NCI-H82 (cell line): ENCODE measurements at places on chromosomes 6 and 20.

DNA sequence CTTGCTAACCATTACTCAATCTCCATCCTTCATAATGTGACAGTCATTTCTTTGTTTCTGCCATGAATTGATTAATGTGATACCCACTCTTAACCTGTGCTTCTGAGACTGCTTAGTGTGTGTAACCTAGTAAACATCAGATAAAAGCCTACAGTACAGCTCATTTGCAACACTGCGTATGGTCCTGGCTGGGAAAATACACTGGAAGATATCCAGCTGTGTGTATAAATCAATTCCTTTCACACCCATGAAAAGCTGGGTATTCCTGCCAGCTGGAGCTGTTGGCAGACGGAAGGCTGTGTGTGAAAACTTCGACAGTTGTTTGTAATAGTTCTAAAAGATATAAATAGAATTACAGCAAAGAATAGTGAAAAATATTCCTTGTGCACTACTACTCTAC is 509.2 kb downstream of the FRK start:
- DNase-seq, result no peak

GRCh38 chr20:57374931-57375651 is 16.1 kb upstream of the RBM38 start:
- DNase-seq, result no peak

DNA sequence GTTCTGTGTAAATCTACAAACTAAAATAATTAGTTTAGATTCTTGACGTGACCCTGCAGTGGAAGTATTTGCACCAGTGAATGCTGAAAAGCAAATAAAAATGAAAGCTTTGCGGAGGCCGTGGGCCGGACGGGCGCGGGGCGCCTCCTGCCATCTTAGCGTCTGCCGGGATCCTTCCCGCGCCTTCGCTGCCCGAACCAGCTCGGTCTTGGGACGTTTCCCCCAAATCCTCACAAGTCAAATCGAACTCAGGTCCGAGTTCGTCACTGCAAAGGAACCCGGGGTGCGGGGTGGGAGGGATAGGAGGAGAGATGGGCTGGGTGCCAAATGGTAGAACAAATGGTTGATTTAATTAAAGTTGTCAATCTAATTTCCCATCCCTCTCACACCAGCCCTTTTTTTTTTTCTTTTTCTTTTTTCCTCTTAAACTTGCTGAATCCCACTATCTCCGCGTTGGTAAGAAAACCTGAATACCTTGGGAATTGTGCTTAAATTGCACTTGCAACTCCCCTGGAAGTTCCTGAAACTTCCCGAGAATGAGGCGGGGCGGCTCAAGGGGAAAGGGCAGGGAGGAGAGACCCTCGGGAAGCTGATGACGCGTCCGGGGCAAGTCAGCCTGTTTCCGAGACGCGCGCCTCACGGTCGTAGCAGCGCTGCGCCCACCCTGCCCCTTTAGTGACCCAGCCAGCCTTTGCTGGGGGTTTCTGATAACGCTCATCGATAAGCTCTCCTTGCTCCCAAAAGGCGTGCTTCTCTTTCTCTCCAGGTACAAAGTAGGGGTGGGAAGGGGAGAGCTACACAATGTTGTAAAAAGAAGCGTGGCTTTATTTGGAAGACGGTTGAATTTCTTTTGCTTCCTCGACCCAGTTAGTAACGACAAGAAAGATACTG is 1.8 kb downstream of the GJA1 start:
- peak; percentile 42 for DNase-seq

DNA sequence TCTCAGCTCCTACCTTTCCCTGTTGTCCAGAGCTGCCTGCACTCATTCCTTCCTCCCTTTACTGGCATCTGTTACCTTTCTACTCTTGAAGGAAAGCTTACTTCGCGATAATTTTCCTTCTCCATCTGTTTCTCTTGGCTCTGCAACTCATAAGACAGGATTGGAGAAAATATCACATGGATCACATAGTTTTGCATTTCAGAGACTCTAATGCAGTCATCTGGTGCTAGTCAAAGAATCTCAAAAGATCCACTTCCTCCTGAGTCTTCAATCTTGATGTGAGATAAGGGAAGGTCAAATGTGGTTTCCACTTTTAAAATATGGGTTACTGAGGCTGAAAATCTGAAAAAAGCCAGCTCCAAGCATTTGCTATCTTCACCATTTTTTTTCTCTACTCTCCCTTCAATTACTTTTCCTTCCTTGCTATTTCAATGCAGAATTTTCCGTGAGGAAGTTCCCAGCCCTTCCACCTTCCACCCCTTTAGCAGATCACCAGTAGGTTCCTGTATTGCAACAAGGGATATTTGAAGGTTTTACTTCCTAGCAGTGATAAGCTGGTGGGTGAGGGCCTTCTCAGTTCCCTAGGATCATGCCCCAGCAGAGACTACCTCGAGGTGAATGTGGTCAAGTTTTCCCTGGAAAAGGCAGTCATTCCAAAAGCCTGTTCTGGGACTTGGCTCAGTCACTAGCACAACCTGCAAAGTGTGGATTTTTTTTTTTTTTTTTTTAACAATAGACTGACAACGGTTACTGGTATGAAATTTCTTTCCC is 62.8 kb upstream of the LRRC1 start:
- DNase-seq, result peak; percentile 45

GRCh38 chr6:41037107-41037900 is 1.7 kb downstream of the UNC5CL start:
- DNase-seq, result no peak

DNA sequence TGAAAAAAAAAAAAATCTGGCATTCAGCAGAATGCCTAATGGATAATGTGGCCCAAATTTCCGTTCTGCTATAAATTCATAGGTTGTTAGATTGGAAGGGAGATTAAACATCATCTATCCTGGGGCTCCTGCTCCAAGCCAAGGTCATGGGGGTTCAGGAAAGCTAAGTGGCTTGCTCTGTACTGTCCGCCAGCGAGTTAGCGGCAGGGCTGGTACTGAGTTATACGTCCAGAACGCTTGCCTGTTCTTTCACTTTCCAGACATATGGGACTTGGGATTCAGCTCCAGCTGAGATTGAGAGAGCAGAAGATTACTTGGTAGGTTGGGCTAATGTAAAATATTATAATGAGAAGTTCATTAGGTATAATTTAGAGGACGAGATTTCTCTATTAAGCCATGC is 858 bp downstream of the RWDD1 start:
- DNase-seq, result peak; percentile 62

DNA sequence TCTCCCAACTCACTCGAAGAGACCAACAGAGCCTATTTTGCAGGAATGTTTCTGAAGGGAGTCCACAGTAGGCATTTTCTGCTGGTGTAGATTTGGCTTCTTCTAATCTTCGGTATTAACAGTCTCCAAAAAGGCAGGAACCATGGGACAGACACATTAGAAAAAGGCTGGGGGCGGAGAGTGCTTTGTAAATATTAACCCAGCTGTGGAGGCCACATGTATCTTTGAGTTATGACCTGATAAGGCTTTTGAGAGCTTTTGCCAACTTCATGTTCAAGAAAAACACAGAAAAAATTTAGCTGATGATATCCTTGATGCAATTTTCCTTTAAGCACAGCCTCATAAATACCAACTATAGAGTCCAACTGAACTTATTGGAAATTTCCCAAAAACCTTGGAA is 119.4 kb upstream of the TSHZ2 start:
- no peak for DNase-seq

- DNase-seq, result peak; percentile 15
Measured at GRCh38 chr20:16222859-16223411, 350.3 kb downstream of the KIF16B start.

- DNase-seq, result no peak
Measured at GRCh38 chr20:58882704-58883089, 30.2 kb downstream of the GNAS start.

DNA sequence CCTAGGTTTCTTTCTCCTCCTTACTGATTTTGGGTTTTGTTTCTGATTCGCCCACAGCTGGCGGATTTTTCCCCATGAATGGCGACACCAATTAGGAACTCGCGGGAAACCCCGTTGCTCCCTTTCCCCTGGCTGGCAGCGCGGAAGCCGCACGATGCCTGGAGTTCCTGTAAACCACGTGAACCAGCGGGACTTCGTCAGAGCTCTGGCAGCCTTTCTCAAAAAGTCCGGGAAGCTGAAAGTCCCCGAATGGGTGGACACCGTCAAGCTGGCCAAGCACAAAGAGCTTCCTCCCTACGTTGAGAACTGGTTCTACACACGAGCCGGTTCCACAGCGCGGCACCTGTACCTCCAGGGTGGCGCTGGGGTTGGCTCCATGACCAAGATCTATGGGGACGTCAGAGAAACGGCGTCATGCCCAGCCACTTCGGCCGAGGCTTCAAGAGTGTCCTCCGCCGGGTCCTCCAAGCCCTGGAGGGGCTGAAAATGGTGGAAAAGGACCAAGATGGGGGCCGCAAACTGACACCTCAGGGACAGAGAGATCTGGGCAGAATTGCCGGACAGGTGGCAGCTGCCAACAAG is 3.2 kb upstream of the SEC23B start:
- no peak for DNase-seq

GRCh38 chr6:52675372-52675771 is 4.5 kb downstream of the TMEM14A start:
- DNase-seq, result no peak

DNA sequence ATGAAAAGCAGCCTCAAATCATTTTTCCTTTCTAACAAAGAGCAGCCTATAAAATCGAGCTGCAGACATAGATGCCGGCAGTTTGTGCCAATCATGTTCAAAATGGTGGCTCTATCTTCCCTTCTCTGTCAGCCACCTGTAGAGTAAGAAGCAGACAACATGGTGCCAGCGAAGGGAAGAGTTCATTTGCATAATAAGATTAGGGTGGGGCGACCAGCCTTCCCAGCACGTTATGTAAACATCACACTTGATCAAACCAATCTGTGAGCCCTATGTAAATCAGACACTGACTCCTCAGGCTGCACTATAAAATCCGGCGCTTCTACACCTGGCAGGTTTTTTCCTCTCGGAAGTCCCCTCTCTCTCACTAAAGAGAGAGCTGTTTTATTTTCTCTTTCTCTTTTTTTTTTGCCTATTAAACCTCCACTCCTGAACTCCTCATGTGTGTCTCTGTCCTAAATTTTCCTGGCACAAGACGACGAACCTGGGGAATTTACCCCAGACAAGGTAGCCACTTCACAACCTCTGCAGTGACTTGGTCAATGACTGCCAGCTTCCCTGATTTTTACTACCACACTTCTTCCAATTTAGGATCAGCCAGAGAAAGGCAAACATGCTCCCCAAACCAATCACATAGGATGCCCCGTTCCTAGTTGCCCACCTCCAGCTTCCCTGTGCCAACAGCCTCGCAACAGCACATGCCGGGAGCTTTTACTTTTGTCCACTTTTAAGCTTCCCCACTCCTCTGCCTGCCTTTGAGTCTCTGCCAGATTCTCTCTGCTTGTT is 12.9 kb downstream of the TPMT start:
- DNase-seq, result peak; percentile 94

DNA sequence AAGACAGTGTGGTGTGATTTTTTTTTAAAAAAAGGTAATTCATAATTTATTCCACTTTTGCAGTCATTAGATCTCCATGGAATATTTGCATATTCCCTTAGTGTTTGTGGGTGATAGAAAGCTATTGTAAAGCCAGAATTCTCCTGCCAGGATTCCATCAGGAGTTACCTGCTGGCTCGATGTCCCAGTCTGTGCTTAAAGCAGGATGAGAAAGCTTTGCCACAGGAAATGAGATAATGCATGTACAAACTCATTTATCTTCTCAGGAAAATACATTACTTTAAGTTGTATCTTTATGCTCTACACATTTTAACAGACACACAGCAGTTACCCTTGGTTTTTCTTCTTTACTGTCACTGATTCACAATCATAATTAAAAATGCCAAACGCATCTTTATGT is 553.0 kb downstream of the CD109 start:
- no peak for DNase-seq

DNA sequence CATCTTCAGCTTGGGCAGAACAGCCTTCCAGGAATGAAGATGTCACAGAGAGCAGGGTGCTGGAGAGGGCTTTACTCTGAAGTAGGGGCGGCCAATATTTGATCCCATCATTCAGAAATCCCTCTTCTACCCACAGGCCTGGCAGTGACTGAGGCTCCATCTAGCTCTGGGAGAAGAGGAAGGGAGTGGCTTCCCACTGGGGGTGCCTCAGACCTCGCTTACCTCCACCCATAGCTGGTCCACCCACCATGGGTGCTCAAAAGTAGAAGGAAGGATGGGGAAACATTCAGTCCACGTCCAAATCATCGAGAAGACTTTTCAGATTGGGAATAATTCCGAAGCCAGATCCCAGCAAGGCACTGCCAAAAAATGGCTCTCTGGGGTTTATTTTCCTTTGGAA is 11.8 kb upstream of the THBD start:
- no peak for DNase-seq

DNA sequence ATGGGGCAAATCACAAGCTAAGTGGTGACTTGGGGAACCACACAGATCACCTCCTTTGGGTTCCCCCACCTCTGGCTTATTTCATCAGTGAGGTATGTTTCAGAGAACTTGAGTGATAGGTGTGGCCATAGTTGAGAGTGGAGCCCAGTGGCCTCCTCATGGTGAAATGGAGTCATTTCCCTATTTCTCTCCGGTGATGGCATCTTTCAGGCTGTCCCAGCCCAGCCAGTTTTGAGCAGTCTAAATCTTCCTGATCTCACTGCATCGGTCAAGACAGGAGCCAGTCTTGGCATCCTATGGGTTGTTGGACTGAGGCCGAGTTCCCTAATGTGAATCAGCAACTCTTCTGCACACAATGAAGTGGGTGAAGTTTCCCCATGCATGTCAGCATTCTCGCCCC is 132.4 kb downstream of the EYA2 start:
- no peak for DNase-seq

GRCh38 chr6:25351485-25351884 is 72.3 kb downstream of the CARMIL1 start:
- no peak for DNase-seq

DNA sequence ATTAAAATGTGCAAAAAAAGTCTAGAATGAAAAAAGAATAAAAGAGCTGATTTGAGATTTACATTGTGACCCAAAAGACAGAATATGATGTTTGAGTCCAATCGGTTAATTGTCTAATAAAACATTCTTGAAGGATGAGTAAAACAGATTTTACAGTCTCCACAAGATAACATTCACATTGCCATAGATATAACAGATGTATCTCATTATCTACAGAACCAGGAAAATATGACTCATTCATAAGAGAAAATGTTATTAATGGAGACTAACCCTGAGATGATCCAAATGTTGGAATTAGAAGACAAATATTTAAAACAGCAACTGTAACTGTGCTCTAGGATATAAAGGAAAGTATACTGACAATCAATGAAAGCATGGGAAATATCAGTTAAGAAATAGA is 141.7 kb downstream of the RFX6 start:
- no peak for DNase-seq

GRCh38 chr6:12976366-12976765 is 259.8 kb downstream of the PHACTR1 start:
- no peak for DNase-seq

GRCh38 chr20:17626217-17627007 is 55.6 kb downstream of the RRBP1 start:
- DNase-seq, result no peak

- DNase-seq, result no peak
Measured at GRCh38 chr6:50091641-50092040, 41.9 kb upstream of the DEFB112 start.

GRCh38 chr20:52219441-52219840 is 27.9 kb upstream of the ZFP64 start:
- DNase-seq, result peak; percentile 17

- DNase-seq, result peak; percentile 97
Measured at GRCh38 chr20:41693136-41693979, 75.2 kb upstream of the CHD6 start.

- no peak for DNase-seq
Measured at GRCh38 chr6:3358413-3359100, 98.3 kb downstream of the SLC22A23 start.

GRCh38 chr6:152775428-152775827 is 24.8 kb downstream of the VIP start:
- no peak for DNase-seq

GRCh38 chr20:51507216-51508036 is 35.1 kb downstream of the NFATC2 start:
- DNase-seq, result no peak

- DNase-seq, result no peak
Measured at GRCh38 chr6:35719830-35720733, 16.8 kb upstream of the ARMC12 start.
